ENCODE measurements at places on chromosomes 6 and 20. TPM values are rescaled to one million over a fixed set of nuclear protein-coding genes. Genes with fewer than 3 reads are reported as not detected.

SLC17A3 gene
- 0.64 TPM for total RNA-seq

GRCh38 chr20:58327211-58327610 is 17.7 kb downstream of the RAB22A start:
- H3K27ac ChIP-seq = no peak overlapping the region
- H3K36me3 ChIP-seq = peaks cover 10% of the 10 kb centered on the region
- no peaks in the 10 kb centered on the region for H3K4me1 ChIP-seq
- DNase-seq = no peak

PCK1 gene
- not detected for total RNA-seq

DNA sequence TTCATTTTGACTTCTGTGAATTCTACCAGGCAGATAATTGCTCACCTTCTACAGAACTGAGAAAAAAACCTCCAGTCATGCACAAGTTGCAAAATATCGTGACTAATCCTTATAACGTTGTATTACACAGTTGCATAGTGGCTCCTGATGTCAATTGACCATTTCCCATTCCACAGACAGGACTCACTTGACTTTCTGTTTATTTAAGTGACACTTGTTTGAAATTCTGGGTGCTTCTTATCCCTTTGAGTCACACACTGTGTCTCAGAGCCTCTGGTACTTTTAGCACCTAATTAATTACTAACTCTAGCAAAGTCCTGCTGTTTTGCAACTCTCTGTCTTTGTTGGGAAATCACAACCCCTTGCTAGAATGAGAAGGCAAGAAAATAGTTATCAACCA is 16.2 kb upstream of the RSPO3 start:
- no peaks in the 10 kb centered on the region for H3K27me3 ChIP-seq
- H3K36me3 ChIP-seq = no peaks in the 10 kb centered on the region
- no peaks in the 10 kb centered on the region for H3K4me1 ChIP-seq
- H3K27ac ChIP-seq = no peak overlapping the region
- no peak overlapping the region for H3K4me3 ChIP-seq
